CD4-positive, alpha-beta T cell treated with Interleukin-6 for 4 hours (primary cell): ENCODE measurements at places on chromosomes 13 and 19.

DNA sequence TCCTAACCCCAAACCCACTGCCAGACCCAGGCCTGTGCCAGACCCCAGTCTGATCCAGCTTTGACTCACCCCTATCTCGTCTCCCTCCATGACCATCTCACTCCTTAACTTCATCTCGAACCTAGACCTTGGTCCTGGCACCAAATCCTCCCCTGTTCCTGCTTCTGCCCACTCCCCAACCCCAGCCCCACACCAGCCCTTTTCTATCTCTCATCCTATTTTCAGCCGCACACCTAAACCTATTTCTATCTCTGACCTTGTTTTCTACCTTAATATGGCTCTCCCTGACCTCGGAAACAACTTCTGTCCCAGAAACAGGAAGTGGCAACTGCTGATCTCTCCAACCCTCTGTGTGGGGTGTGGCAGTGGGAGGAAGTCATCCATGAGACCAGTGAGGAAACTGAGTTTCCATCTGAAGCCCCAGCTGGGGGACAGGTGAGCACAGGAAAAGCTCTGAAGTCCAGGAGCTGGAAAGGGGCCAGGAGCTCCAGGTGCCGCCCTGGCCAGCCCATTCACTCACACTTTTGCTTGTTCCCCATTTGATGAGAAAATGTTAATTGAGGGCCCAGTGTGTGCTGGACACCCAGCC is 13.7 kb downstream of the PTH2 start:
- DNase-seq: peak; percentile 41

DNA sequence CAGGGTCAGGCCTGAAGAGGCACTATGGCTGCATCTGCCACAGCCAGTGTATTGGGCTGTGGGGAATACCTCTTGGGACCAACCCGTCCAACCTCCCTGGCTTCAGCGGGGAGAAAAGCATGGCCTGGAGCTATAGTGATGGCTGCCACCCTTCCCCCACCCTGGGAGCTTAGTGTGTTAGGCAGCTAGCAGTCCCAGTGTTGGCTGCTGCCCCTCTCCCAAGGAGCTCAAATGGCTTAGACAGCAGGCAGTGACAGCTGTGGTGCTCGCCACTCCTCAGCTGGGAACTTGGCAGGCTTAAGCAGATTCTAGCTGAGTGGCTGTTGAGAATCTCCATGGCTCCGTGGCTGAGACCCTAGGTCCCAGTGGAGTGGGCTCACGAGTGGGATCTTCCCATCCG is 19.7 kb downstream of the ACOD1 start:
- no peak for DNase-seq

- DNase-seq: no peak
These were observed 213.1 kb upstream of the TMTC4 start for GRCh38 chr13:100887729-100888151.

DNA sequence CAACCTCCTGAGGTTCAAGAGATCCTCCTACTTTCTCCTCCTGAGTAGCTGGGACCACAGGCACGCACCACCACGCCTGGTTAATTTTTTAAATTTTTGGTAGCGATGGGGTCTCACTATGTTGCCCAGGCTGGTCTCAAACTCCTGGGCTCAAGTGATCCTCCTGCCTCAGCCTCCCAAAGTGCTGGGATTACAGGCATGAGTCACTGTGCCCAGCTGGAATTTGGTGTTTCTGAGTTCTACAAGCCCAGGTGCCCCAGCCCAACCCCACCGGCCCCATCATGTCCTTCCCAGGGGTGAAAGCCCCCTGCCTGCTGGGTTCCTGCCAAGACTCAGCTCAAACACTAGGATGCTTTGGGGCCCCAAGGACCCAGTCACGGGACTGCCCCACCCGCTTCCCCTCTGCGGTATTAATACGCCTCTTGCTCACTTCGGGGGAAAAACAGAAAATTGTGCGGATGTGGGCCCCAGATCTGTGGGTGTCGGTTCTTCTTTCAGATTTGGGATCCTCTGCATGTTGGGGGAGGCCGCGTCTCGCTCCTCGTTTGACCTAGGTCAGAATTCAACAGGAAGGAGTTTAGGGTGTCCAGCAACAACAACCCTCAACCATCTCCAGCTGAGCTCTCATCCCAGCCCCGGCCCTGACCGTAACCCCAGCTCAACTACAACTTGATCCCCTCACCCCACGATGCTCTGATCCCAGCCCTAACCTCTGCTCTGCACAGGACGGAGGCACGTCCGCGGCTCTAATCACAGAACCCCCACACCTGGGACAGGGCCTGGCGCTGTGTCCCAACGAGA is 3.7 kb upstream of the FCER2 start:
- DNase-seq: peak; percentile 81

GRCh38 chr13:20553311-20553710 is 13.6 kb upstream of the IFT88 start:
- no peak for DNase-seq

DNA sequence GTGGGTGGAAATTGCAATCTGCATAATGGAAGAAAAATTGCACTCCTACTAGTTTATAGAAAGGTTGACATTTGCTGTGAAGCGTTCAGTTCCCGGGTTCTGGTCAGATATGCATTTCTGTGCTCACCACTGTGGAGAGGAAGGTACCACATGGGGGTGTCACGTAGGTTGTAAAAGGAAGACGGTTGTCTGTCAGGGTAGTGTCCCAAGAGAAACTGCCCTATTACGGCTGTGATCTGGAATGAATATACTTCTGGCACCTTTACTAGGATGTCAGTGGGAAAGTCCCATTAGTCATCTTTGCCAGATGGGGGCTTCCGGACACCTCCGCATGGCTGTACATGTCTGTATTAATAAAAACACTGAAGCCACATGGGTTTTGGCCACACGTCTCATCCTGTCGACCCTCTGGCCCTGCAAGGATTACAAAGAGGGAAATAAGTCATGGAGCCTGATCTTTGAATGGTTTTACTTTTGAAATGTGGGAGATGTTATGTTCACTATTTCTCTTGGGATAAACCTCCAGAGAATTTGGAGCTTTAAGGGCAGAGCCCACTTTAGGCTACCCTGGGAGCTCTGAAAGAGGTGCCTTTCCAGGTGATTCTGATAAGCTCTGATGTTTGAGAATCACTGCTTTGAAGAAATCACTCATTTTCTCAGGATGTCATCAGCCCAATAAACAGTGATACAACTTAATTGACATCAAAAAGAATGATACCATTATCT is 133.9 kb downstream of the AKAP11 start:
- peak; percentile 20 for DNase-seq

GRCh38 chr13:77817521-77817920 is 101.1 kb downstream of the EDNRB start:
- DNase-seq: no peak

- DNase-seq: no peak
These were observed 23.8 kb downstream of the LRFN3 start for GRCh38 chr19:35959968-35960320.

DNA sequence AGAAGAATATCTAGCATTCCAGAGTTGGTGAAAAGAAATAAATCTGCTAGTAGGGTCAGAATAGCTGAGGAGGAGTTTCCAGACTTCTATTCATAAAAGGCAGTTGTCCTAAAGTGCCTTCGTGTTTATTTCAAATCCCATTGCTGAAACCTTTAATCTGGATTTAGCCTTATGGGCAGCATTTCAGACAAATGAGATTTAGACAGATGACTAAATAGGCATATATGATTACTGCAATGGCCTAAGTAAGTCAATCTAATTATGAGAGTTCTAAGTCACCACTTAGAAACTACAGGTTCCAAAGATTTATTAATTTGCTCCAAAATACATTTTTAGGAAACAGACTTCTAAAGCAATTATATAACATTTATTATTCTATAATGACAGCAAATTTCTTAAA is 368.7 kb downstream of the LIG4 start:
- no peak for DNase-seq

- DNase-seq: no peak
These were observed 9.4 kb downstream of the SCGB2B2 start for GRCh38 chr19:34667349-34668076.

- no peak for DNase-seq
These were observed 60.2 kb upstream of the UQCRFS1 start for GRCh38 chr19:29273000-29273640.

DNA sequence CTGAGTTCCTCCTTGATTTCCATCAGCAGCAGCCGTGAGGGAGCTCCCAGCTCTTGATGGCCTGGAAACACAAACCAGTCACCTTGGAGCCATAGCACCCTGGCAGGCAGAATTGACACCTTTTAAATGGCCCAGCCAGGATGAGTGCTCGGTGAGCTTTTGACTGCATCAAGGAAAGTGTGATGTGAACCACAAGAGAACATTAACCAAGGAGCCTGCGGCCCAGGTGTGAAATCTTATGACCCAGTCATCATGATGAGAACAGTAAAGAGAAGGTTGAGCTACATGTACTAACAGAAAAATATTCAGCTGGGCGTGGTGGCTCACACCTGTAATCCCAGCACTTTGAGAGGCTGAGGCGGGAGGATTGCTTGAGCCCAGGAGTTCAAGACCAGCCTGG is 22.8 kb downstream of the SUGP2 start:
- DNase-seq: no peak

- DNase-seq: no peak
These were observed 1639.9 kb downstream of the SLITRK5 start for GRCh38 chr13:89310943-89311672.

DNA sequence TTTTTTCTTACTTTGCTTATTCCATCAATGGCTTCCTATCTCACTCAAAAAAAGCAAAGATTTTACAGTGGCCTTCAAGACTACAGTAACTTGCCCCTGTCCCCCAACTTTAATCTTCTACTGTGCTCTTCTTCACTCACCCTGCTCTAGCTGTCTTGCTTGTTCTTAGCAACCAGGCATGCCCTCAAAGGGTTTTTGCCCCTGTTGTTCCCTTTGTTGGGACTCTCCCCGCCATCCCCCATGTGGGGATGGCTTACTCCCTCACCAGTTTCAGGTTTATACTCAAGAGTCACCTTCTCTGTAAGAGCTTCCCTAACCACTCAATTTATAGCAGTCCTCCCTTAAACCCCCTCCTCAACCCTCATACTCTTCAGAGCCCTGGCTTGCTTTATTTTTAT is 5.4 kb downstream of the MTMR6 start:
- DNase-seq: no peak

DNA sequence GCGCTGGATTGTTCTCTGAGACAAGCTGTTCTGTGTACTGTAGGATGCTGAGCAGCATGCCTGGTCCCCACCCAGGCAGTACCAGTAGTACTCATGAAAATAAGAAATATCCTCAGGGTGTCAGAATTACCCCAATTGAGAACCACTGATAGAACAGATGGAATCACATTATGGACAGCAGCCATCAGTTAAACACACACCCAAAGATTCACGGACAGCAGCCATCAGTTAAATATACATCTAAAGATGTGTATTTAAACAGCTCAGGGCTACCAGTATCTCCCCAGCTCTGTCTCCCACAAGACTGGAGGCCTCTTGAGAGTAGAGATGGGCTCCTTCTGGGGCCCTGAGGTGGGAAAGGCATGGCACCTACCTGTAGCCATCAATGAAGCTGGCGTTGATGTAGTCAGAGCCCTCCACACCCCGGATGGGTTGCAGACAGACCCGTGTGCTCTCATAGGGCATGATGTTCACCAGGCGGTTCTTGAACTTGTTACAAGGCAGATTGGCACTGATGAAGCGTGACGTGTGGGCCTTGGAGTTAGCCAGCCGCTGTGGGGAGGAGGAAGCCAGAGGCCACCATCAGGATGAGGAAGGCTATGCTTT is 129.3 kb downstream of the PTPRS start:
- no peak for DNase-seq

- no peak for DNase-seq
These were observed 4.4 kb upstream of the NDUFS7 start for GRCh38 chr19:1379126-1379905.

DNA sequence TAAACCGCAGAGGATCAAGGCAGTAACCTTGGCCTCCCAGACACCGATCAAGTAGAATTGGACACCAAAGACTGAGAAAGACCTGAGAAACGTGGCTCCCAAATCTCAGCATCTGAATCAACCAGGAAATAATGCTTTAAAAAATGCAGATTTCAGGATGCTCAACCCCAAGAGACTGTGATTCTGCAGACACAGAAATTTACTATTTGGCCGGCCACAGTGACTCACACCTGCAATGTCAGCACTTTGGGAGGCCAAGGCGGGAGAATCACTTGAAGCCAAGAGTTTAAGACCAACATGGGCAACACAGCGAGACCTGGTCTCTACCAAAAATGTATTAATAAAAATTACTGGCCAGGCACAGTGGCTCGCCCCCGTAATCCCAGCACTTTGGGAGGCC is 6.2 kb downstream of the ABCC4 start:
- no peak for DNase-seq

DNA sequence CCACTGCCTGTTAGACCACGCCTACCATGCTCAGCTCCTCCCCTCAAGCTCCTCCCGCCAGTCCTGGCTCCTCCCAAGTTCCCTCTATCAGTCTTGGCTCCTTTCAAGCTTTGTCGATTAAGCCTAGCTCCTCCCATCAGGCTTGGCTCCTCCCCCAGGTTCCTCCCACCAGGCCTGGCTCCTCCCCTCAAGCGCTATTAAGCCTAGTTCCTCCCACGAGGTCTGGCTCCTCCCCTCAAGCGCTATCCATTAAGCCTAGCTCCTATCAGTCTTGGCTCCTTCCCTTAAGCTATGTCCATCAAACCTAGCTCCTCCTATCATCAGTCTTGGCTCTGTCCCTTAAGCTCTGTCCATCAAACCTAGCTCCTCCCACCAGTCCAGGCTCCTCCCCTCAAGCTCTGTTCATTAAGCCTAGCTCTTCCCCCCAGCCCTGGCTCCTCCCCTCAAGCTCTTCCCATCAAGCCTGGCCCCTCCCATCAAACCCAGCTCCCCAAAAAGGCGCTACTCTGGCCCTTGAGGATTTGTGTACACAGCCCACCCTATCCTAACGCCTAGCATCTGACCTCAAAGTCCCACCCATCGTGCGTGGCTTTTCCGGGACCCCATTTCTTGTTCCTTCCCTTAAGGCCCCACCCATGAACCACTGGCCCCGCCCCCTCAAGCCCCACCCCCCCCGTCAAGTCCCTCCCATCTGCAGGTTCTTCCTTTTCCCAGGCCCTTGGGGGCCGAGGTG is 10.0 kb downstream of the CAMSAP3 start:
- no peak for DNase-seq

DNA sequence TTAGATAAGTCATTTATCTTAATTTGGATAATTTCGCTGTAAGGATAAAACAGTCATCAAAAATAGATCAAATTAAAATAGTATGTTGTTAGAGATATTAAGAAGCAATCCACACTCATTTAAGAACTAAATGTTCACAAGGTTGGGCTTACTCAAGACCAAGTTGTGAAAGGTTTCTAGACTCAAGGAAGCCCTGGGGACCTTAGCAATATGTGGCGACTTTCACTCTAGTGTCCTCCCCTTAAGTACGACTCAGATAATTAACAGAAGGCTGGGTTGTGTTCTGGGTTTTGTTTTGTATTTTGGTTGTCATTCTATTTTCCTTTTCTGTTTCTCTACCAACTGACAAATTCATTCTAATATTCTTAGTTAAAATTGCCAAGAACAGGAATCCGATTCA is 1008.0 kb downstream of the PCDH9 start:
- DNase-seq: no peak

- no peak for DNase-seq
These were observed 4.2 kb upstream of the CERS4 start for GRCh38 chr19:8204961-8205360.
